T47D (cell line): ENCODE measurements at places on chromosomes 12 and 14.
A peak's percentile ranks its signal among the peaks of the same experiment; 100 is the strongest.

- no peak for DNase-seq
Observed at GRCh38 chr14:66992776-66993175, 196.5 kb upstream of the GARIN2 start.

GRCh38 chr12:62621101-62621638, 154.5 kb downstream of the MON2 start:
- no peak for DNase-seq

GRCh38 chr12:107622001-107622400, 63.6 kb upstream of the PWP1 start:
- peak; percentile 29 for DNase-seq

GRCh38 chr14:59185676-59186075, 2.8 kb upstream of the DAAM1 start:
- no peak for DNase-seq

DNA sequence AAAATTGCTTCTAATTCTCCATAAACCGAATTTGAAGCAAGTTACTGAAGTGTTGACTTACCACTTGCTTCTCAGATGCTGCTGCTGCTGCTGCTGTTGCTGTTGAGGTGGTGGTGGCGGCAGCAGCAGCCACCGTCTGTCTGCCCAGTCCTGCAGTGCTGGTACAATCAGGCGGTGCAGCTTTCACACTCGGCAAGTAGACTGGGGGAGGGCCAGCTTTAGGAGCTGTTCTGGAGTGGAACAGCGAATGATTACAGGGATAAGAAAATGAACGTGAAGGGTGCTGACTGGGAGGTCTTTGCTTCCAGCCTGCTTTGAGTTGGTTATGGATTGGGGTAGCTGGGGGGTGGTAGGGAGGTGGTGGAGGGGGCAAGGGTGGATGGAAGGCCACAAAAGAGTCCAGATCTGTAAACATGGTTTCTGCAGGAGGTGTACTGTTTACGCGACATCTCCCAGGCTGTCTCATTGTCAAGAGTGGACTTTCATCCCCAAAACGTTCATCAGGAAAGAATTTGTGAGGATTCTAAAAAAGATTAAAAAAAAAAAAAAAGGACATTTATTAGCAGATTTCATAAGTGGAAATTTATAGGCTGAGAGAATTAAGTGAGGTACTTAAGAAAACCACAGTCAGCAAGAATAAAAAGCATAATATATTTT, 38.8 kb downstream of the UBR7 start:
- DNase-seq, result no peak

- no peak for DNase-seq
Observed at GRCh38 chr12:11209113-11209512, 22.4 kb upstream of the TAS2R42 start.

- DNase-seq, result no peak
Observed at GRCh38 chr14:20468764-20469241, 403 bp upstream of the PNP start.

DNA sequence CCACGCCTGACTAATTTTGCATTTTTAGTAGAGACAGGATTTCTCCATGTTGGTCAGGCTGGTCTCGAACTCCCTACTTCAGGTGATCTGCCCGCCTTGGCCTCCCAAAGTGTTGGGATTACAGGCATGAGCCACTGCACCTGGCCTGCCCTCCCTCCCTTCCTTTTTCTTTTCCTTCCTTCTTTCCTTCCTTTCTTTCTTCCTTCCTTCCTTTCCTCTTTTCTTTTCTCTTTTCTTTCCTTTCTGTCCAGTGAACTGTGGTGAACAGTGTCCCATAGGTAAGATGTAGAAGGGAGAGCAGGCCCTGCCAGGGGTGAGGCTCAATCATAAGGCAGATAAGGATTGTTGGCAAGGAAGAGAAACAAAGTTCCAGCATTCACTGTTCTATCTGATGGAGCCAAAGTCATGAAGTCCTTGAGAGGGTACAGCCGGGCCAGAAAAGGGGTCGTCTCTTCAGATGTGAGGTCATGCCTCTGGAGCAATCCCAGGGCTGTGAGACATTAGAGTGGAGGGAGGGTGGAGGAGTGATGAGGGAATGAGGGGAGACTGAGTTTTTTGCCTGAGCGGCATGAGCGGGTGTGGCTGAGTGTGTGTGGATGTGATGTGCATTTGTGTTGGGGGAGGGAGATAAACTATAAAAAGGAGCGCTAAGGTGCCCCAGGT, 4.2 kb upstream of the MLF2 start:
- no peak for DNase-seq

DNA sequence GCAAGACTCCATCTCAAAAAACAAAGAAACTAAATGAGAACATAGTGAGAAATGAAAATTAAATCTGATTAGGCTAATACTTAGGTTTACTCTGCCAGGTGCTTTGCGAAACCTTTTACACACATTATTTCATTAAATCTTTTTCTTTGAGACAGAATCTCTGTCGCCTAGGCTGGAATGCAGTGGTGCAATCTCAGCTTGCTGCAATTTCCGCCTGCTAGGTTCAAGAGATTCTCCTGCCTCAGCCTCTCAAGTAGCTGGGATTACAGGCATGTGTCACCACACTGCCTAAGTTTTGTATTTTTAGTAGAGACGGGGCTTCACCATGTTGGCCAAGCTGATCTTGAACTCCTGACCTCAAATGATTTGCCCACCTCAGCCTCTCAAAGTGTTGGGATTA, 21.9 kb upstream of the EEA1 start:
- no peak for DNase-seq

GRCh38 chr14:58878439-58879139, 240.8 kb downstream of the DACT1 start:
- no peak for DNase-seq

DNA sequence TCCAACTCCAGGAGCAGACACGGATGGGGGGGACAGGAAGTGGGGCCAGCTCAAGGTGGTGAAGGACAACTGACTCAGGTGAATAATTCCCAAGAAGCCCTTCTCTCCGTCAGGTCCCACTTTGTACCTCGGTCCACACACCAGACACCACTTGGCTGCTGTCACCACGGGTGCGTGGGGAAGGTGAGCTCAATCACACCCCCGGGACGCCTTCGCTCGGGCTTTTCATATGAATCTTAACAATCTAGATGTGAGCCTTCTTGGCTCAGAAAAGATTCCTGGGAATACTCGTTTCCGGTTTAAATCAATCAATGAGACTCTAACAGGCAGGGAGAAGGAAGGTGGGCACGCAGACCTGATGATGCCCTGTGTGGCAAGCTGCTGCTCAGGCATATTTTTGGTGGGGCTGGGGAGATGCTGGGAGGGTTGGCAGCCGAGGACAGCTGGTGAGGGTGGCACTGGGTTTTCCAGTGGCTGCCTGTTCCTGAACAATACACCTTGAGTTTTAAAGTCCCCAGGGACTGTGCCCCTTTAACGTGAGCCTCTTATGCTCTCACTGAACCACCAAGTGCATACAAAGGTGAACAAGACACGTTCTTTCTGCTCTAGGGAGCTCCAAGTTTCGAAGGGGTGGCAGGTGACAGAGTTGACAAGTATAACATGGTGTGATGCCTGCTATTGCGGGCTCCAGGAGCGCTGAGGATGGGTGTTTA, 5.1 kb downstream of the TESC start:
- no peak for DNase-seq

DNA sequence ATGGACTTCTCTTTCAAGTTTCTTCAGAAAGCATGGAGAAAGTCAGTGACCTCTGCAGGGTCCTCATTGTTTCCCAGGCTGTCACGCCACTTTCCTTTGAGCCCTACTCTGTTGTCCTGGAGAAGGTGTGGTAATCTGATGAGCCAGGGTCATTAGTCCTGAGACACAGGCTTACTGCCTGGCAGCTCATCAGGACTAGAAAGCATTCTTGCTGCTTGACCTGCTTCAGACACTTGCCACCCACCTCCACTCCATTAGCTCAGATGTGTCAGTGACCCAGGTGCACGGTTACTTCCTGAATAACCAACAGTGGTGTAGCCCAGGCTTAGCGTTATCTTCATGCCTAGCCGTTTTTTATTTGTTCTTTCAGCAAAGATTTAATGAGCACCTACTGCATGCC, 93.9 kb downstream of the FGD4 start:
- no peak for DNase-seq

- no peak for DNase-seq
Observed at GRCh38 chr12:2858944-2859421, 2.1 kb upstream of the TEX52 start.

GRCh38 chr12:65854629-65855028, 30.3 kb downstream of the HMGA2 start:
- no peak for DNase-seq

DNA sequence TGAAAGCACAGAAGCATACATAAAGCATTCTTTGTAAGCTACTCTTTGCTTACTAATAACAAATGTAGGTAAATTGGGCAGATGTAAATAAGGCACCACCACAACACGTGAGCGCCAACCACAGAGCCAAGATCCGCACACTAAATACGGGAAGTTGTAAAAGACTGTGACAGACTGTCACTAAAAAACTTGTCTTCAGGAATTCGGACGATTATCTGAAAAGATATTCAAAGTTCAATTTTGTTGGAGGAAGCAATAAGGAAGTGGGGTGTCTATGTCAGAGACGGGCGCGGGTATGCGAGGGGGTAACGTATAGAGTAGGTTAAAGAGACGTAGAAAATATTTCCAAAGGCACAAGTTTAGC, 1.5 kb upstream of the HSP90B1 start:
- no peak for DNase-seq

DNA sequence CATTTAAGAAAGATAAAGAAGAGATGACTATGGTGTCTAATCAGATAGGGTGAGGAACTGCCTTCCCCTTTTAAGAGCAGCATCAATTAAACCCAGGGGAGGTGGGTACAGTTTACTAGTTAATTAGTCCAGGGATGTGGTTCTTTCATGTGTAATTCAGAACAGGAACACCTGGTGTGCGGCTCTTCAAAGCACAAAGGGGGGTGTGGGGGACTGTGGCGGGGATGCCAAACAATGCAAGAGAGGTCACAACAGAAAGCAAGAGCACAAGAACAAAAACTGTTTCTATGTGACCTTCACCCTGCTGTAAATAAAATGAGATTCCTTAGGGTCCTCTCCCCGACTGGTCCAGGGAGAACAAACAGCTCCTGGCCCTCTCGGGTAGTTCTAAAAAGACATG, 183.9 kb upstream of the SOX5 start:
- DNase-seq, result no peak

- DNase-seq, result no peak
Observed at GRCh38 chr14:84041421-84041820, 1488.5 kb upstream of the FLRT2 start.

GRCh38 chr12:27869567-27869966, 89.5 kb upstream of the MANSC4 start:
- no peak for DNase-seq

DNA sequence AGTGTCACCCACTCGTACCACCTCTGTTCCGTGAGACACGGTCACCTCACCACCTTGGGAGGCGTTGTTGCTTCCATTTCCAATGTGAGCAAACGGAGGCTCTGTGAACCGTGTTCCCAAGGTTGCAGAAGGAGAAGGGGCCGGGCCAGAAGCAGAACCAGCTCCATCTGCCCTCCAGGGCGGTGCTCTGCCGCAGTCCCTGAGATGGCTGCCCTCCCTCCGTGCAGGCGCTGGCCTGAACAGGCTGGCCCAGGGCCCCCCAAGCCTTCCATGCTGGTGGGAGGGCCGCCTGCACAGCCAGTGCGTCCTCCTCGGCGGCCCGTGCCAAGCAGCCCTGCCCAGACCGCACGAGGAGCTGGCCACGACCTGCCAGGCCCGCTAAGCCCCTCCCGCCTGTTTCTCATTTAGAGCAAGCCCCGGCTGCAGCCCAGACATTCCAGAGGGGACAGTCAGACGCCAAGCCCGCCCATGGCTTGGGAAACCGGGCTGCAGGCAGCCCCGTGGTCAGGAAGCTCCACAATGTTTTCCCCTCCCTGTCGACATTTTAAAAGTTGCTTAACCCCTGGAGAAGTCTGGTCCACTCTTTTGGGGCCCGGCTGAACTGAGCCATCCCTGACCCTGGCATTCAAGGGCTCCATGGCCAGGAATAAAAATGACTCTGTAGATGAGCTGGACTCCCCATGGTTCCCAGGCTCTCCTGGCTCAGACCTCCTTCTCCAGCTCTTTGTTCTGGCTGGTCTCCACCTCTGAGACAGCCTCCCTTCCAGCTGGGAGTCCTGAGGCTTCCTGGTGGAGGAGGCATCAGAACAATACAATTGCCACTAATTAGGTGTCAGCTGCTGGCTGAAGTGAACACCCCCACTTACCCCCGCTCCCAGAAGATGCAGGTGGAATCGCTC, 236.0 kb downstream of the BCL11B start:
- DNase-seq, result peak; percentile 21

DNA sequence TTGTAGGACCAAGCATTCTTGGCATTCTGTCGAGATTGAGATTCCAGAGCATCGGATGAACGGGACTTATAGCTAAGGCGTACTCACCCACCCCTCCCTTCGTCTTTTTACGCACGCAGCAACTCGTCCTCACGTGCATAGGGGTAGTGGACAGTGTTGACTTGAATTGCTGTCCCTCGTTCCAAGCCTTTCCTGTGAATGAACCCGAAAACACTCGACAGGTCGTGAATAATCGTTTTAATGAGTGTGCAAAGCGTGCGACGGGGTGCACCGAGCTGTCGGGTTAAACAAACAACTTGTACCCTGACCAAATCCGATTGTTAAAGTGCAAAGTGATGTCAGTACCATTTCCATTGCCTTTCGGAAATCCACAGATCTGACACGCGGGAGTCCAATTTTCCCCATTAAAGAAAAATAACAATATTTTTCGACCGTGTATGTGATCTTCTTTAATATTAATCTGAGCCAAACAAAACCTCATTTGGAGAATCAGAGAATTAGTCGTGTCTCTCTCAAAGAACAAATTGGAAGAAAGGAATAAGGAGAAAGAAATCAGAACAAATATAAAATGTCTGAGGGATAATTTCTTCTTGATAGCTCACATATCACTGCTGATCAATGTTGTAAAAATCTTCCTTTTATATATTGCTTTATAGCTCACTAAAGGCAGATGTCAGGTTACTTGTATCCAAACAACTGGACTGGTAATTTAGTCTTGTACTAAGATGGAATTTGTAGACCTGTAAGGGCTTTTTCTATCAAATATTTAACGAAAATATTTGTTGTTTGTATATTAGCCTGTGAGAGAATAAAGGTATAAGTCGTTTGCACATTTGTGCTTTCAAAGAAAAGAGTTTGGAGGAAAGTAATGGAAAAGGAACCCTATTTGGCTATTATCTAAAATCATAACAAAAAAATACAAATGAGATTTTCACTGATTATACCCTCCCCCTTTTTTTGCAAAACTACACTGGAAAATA, 11.8 kb downstream of the FOXG1 start:
- DNase-seq, result no peak

GRCh38 chr12:15495746-15496145, 173.4 kb downstream of the PTPRO start:
- DNase-seq, result no peak

DNA sequence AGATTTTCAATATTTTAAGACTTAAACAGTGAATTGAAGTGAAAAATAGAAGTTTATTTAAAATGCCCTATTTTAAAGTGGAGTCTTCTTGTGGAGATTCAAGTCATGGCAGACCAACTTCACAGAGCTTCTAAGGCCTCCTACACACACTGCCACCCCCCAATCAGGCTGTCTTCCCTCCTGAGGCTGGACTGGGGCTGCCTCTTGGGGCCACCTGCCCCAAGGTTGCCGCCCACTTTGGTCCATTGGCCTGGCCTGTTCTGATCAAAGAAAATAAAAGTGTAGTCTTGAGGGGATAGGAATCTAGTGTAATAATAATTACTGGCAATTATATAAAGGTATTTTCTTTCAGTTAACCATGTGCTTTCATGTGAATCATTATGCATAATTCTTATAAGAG, 1.3 kb downstream of the GOLT1B start:
- no peak for DNase-seq
